ENCODE measurements at places on chromosomes 7 and 10.
A peak's percentile ranks its signal among the peaks of the same experiment; 100 is the strongest.

DNA sequence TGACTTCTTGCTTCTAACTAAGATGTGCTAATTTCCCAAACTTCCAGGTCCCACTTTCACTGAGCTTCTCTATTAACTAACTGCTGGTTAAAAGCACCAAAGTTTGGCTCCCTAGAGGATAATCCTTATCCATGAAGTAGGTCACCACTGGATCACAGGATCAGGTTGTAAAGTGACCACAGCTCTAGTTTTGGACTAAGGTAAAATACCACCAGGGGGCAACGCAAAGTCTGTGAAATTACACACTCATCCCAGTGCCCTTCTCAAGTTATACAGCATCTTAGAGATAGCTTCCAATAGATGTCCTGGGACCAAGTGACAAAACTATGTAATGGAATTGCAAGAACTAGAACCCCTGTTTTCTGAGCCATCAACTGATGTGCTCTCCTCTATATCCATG lies 116.4 kb upstream of the ASAH2 start:
- DNase-seq: no peak
- no peaks in the 10 kb centered on the region for H3K27me3 ChIP-seq
- H3K27ac ChIP-seq: no peak overlapping the region
- peaks cover 9% of the 10 kb centered on the region for H3K36me3 ChIP-seq
- no peaks in the 10 kb centered on the region for H3K4me1 ChIP-seq

- H3K36me3 ChIP-seq: no peaks in the 10 kb centered on the region
- no peak overlapping the region for H3K4me3 ChIP-seq
- no peak for DNase-seq
- peaks cover 24% of the 10 kb centered on the region for H3K4me1 ChIP-seq
These were observed 183.0 kb downstream of the HECW1 start for GRCh38 chr7:43295429-43295828.

GRCh38 chr7:159039716-159040115 lies 105.0 kb downstream of the VIPR2 start:
- DNase-seq: no peak
- peaks cover 9% of the 10 kb centered on the region for H3K4me1 ChIP-seq
- H3K36me3 ChIP-seq: no peaks in the 10 kb centered on the region
- H3K4me3 ChIP-seq: no peak overlapping the region
- no peak overlapping the region for H3K27ac ChIP-seq

GRCh38 chr7:24827027-24827426 lies 69.8 kb upstream of the GSDME start:
- no peaks in the 10 kb centered on the region for H3K36me3 ChIP-seq
- no peak for DNase-seq

GRCh38 chr10:125003901-125004467 lies 62.1 kb downstream of the ZRANB1 start:
- H3K27ac ChIP-seq: peak overlapping the region; percentile 47
- H3K4me1 ChIP-seq: peaks cover 12% of the 10 kb centered on the region
- DNase-seq: no peak
- H3K27me3 ChIP-seq: no peaks in the 10 kb centered on the region

DNA sequence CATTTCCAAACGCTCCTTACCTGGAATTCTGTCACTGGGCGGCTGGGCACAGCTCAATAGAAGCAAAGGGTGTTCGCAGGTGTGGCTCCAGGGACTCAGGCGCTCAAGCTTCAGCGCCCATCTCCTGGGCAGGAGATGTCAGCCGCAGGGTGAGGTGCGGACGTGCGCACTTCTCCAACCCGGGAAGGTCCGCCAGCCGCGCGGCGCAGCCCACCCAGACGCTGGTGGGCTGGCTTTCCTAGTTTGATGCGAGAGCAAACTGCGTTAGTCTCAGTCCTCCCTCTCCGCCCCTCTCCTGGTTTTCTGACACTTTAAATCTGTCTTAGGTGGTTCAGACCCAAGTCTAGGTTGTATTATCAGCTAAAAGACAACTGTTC lies 267 bp downstream of the CALCR start:
- peaks cover 14% of the 10 kb centered on the region for H3K4me1 ChIP-seq
- H3K27ac ChIP-seq: no peak overlapping the region
- H3K36me3 ChIP-seq: no peaks in the 10 kb centered on the region
- no peak for DNase-seq
- peak overlapping the region; percentile 79 for H3K4me3 ChIP-seq
